ENCODE measurements at places on chromosomes 4 and X.

DNA sequence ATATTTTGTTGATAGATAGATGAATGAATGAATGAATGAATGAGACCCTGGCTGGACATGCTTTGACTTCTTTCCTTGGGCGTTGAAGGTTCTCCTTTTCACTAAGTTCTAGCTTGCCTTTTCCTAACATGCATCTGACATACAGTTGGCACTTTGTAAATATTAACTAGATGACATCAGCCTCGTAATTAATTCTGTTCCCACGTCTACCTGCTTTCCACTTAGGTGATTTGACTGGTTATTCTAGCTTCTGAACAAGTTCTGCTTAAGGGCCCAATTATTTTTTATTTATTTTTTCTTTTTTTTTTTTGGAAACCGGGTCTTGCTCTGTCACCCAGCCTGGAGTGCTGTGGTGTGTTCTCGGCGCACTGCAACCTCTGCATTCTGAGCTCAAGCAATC is 13.9 kb upstream of the RASL11B start:
- no peak for DNase-seq

- DNase-seq, result no peak
Measured at GRCh38 chrX:120463241-120463640, 5.9 kb downstream of the LAMP2 start.

- DNase-seq, result no peak
Measured at GRCh38 chr4:183388021-183388420, 56.4 kb upstream of the CDKN2AIP start.

DNA sequence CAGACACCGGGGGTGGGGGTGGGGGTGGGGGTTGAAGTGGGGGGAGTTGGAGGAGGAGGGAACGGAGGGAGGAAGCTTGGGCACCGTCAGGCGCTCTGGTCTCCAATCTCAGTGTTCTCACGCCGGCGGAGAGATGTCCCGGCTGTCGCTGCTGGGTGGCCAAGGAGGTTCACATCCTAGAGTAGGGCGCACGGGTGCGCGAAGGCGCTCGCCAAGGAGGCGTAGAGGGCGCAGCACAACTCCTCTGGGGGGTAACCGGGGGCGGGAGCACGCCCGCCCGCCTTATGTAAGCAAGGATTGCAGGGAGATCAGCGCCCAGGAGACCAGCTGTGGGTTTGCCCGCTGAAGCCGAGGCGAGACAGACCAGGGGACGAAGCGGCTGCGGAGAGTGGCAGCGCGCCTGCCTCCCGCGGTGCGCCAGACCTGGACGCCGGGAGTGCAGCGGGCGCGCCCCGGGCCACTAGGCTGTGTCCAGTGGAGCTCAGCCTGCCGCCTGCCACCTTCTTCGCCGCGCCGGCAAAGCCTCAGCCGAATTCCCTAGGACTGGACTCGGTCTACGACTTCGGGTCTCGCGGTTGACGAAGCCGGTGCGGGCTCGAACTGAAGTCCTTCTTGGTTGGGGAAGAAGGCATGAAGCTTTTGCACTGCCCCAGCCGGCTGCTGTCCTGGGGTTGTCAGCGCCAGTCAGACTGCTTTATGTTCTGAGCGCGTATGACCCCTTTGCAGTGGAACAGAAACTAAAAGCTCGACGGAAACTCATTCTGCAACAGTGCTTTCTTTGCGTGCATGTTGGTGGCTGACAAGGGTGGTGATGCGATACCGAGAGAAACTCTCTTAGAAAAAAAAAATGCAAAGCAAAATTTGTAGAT is 707 bp upstream of the UNC5C start:
- DNase-seq, result no peak

DNA sequence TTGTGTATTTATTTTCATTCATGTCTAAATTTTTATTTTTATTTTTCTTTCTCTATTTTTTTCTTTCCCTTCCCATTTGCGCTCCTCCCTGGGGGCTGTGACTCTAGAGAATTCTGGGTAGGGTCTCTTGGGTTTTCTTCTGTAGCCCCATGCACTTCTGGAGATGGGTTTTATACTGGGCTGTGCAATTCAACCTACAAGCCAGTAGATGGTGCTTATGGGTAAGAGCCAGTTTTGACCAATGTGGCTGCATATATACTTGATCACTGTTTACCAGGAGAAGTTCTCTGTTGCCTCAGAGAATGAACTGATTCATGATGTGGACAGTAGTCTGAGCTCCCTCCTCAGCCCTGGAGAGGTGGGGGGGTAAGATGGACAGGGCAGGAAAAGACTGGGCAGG is 614.6 kb downstream of the PCDH19 start:
- DNase-seq, result no peak

DNA sequence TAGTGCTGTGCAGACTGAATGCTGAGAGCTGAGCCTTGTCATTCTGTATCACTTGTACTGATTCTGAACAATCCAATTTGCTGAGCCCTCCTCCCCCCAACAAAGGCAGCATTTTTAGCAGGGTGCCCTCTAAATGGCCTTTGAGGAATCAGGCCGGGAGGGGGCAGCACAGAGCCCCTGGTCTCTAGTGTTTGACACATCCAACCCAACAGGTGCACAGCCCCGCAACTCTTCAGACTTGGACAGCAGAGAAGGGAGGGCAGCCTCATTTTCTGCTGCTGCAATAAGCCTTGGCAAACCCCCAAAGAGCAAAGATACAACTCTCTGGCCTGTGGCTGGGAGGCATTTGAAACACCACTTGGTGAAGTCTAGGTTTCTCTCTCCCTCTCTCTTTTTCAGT is 3.4 kb downstream of the ATP1B4 start:
- peak; percentile 54 for DNase-seq

- no peak for DNase-seq
Measured at GRCh38 chrX:72408885-72409284, 103.2 kb upstream of the CITED1 start.

GRCh38 chrX:5236096-5236495 is 992.6 kb downstream of the NLGN4X start:
- DNase-seq, result no peak

GRCh38 chr4:109164011-109164410 is 138.4 kb downstream of the COL25A1 start:
- DNase-seq, result no peak

GRCh38 chr4:16259241-16259888 is 33.1 kb upstream of the TAPT1 start:
- no peak for DNase-seq

DNA sequence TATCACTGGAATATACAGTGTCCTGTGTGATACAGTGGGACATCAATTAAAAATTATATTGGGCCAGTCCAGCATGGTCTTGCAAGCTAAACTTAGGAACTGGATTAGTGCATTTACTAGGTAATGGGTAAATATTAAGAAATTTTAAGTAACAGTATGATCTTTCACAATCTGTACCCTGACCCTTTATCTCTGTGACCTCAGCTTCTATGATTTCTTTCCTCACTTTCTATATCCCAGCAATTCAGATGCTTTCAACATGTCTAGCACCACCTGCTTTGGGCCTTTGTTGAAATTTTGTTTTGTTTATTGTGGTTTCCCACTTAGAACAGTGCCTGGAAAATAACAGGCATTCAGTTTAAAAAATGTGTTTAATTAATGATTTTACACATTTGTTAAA is 2295.4 kb downstream of the ARAP2 start:
- no peak for DNase-seq

DNA sequence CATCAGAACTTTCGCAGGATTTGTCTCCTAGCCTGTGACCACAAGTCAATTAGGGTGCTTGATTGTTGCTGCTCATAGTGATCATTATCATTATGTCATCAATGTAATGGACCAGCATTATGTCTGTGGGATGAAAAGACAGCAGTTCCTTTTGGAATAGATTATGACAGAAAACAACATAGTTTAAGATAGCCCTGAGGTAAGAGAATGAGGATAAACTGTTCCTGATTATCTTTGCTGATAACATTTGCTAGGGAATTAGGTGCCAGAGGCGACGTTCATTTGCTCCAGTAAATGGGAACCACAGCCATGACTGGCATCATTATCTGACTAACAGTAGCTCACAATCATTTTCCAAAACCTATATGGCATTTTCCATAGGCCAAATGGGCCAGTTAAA is 12.7 kb upstream of the THOC2 start:
- no peak for DNase-seq

GRCh38 chrX:154353172-154353843 is 21.1 kb downstream of the FLNA start:
- no peak for DNase-seq

DNA sequence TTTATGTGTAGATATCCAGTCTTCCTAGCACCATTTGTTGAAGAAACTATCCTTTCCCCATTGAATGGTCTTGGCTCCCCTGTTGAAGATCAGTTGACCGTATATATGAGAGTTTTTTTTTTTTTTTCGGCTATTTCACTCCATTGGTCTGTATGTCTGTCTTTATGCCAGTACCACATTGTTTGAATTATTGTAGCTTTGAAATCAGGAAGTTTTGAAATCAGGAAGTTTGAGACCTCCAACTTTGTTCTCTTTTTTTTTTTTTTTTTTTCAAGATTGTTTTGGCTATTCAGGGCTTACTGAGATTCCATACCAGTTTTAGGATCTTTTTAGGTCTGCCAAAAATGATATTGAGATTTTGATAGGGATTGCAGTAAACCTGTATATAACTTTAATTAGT is 4.3 kb upstream of the SCD5 start:
- DNase-seq, result no peak

- no peak for DNase-seq
Measured at GRCh38 chrX:56788717-56789122, 59.7 kb downstream of the NBDY start.

DNA sequence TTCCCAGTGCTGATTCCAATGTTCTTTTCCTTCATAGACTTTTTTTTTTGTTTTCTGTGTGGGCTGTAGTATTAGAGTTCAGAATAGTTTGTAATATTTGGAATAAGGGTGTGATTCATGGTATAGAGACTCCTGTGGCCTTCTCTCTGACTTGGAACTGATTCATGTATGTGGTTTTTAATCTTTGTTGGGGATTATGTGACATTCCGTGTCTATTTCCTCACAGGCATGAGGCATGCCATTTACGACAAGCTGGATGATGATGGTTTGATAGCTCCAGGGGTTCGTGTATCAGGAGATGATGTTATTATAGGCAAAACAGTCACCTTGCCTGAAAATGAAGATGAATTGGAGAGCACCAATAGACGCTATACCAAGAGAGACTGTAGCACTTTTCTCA is 44.4 kb downstream of the POLR2B start:
- no peak for DNase-seq

DNA sequence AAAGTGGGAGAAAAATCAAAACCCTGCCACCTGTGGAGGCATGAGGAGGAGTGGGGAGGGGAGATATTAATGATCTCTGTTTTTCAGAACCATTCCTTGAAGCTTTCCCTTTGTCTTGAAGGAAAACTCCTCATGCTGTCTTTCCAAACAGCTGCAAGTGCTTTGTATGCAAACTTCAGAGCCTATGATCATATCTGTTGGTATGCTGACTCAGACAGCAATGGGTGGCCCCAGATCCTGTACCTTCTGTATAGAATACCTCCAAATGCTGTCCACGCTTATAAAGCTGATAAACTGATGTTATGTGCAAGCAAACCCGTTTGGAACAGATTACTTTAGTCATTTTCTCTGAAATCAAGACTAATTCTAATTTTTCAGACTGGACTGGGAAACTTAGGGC is 31.9 kb downstream of the BMP15 start:
- DNase-seq, result no peak

DNA sequence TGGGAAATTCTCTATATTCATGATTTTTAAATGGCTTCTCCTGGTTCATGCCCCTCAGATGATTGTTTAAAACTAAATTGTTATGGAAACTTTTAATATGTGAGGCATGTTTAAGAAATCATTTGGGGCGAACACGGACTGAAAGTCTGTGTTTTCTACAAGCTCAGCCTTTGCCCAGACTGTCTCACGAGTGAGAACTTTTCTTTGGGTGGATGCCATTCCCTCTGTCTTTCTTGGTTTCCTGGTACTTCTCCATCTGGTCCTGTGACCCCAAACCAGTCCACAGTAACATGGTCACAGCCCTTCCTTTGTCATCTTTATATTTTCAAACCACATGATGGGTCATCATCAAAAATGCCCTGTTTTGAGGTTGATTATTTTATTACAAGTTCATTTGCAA is 186.6 kb upstream of the GNPDA2 start:
- DNase-seq, result no peak

DNA sequence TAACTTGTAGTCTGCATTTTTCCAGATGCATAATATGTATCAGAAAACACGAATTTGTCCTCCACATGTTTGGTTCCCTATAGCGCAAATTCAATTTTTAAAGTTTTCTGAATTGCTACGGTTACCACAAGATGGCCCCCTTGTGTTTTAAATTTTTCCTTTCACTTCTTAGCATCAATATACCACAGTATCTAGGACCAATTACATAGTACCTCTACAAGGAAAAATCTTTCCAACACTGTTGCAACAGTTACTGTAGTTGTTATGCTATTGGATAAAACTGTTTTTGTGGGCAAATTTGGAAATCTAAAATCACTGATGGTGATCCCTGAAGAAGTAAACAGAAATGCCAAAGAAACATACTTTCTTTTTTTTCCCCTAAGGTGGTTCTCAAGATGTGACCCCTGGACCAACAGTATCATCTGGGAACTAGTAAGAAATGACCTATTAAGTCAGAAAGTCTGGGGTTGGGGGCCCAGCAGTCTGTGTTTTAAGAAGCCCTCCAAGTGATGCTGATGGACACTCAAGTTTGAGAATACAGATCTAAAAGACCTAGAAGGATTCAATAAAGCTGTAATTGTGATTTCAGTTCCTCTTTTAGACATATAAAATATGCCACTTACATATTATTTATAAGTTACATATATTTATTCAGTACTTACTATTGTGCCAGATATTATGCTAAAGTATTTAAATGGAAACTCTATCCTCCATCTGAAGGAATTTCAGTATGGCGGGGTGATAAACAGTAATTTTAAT is 3.1 kb downstream of the ZGRF1 start:
- no peak for DNase-seq

- no peak for DNase-seq
Measured at GRCh38 chrX:48509245-48509590, 426 bp downstream of the PORCN start.

- DNase-seq, result no peak
Measured at GRCh38 chrX:134849390-134849789, 141.4 kb upstream of the SMIM10 start.

- no peak for DNase-seq
Measured at GRCh38 chr4:79623021-79623870, 215.2 kb upstream of the GK2 start.

- DNase-seq, result no peak
Measured at GRCh38 chr4:78362310-78362709, 189.3 kb upstream of the ANXA3 start.

GRCh38 chr4:10078481-10079233 is 37.9 kb downstream of the WDR1 start:
- DNase-seq, result no peak

DNA sequence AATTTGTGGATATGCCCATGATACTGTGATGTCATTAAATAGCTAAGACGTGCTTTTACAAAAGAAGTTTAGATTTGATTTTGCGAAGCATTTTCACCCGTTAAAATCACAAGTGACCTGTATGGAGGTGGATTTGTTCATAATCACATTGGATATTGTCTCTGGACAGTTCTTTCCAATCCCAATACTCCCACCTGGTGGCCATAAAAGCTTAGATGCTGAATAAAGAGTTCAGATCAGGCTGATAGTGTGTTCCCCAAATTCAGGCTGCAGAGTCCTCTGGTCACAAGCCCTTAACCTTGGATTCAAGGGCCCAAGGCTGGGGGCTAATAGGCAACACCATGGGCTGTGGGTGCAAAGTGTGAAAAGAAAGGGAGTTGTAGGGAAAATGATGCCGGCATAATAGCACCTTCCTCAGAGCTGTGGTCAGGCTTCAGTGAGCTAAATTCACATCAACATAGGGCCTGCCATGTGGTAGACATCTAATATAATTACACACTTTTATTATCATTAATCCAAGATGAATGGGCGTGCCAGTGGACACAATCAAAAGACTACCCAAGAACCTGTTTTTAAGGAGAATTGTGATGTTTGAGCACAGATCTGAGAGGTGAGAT is 28.1 kb downstream of the SMIM43 start:
- DNase-seq, result peak; percentile 21
